ENCODE measurements at places on chromosomes 12 and 14.

GRCh38 chr12:26608706-26609105, 224.3 kb downstream of the ITPR2 start:
- no peak for DNase-seq

DNA sequence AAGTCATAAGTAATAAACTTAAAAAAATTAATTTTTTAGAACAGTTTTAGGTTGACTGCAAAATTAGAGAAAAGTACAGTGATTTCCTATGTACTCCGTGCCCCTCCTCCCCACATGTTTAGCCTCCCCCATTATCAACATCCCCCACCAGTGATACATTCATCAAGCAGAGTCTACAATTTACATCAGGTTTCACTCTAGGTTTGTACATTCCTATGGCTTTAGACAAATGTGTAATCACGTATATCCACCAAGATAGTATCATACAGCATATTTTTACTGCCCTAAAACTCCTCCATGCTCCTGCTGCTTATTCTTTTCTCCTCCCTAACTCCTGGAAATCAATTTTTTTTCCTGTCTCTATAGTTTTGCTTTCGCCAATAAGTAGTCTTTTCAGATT, 438.7 kb downstream of the LRFN5 start:
- DNase-seq = no peak

DNA sequence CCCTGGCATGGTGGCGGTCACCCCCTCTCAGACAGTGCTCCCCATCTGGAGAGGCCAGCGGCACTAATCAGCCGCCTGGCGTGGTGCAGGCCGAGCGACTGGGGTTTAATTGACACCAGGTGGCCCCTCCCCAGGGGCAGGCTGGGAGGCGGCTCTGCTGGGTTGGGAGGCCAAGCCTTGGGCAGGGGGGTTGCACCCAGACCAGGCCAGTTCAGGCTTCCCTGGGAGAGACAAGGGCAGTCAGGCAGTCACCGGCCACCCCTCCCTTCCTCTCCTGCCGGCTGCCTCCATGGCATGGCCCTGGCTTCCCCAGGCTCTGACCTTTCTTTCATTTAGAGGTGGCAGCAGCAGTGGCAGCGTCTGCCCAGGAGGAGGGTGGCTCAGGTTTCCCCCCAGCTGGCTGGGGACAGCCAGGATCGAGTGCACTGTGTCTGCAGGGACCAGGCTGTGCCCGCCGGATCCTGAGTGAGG, 78.1 kb upstream of the NOS1 start:
- no peak for DNase-seq

DNA sequence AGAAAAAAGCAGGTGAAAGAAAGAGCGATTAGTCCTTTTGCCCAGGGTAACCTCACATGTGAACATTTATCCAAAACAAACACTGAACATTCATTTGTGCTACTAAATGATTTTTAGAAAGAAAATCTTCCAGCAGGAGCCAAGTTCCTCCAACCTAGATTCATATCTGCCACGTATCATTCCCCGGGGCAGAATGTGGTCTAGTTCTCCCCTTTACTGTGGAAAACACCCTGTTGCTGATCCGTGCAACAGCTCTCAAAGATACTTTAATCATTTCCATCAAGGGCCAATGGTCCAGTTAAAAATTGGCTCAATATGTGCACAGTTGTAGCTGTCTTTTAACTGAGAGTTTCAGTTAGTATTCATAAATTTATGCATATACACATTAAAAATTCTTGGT, 479.1 kb downstream of the ATP23 start:
- DNase-seq = no peak

GRCh38 chr14:28785096-28785952, 18.7 kb downstream of the FOXG1 start:
- DNase-seq = peak; percentile 85

- DNase-seq = no peak
Observed at GRCh38 chr12:128810182-128811127, 13.3 kb downstream of the SLC15A4 start.

DNA sequence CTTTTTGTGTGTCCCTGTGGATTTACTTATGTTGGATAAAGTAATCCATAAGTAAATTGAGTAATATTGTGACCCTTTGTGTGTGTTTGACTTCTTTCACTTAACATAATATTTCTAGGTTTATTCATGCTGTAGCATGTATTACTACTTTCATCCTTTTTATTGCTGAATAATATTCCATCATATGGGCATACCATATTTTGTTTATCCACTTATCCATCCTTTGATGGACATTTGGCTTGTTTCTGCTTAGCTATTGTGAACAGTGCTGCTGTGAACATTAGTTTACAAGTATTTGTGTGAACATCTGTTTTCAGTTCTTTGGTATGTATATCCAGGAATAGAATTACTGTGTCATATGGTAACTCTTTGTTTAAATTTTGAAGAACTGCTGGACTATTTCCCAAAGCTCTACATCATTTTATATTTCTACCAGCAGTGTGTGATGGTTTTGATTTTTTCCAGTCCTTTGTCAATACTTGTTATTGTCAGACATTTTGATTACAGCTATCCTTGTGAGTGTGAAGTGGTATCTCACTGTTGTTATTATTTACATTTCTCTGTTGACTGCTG, 25.2 kb downstream of the G2E3 start:
- no peak for DNase-seq

DNA sequence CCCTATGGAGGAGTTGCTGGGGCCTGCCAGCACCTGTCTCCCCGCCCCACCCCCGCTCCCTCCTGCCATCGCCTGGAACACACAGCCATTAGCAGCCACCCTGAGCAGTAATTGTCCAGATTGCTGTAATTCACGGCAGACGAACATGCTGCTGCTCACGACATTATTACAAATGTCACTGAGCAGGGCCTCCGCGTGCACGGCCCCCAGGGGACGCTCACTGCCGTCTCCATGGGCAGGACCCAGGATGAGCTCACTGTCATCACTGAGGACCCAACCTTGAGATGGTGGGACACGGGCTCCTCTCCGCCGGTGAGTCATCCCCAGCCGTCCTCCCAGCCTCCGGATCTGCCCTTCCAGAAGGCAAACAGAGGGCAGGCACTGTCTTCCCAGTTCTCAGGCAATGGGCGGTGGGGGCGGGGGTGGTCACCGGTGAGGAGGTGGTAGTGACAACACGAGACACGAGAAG, 100.4 kb downstream of the RFLNA start:
- peak; percentile 93 for DNase-seq

All from NCI-H2081 (cell line).